H1 (cell line): ENCODE measurements at places on chromosomes 1 and 21. TPM values are rescaled to one million over a fixed set of nuclear protein-coding genes. Genes with fewer than 3 reads are reported as not detected.

Gene RAB3B
- total RNA-seq = 36.8 and 37.3 TPM in 2 replicates

Gene SPATA46
- not detected in 2 replicates for total RNA-seq

DNA sequence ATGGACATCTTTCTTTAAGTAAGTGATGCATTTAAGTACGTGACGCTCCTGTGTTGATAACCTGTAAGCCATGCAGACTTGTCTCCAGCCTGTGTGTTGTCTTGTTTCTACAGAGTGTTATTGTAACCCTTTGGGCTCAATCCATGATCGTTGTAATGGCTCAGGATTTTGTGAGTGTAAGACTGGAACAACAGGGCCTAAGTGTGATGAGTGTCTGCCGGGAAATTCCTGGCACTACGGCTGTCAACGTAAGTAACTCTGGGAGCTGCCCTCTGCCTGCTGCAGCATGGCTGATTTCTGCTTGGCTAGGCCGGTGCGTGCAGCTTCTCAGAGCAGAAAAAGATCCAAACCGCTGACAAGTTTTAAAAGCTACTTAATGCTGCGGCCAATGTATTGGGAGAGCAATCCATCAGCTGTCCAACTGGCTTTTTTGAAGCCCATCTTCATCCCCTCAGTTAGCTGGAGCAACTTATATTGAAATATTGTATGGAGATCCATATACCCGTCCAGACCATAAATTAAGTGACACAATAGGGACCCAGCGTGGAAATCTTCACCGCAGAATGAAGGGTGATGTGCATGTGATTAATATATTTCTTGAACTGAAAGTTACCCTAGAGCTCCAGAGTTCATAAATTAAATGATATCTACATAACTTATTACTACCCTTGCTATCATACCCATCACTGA lies 295.9 kb downstream of the NTNG1 start:
- DNase-seq = no peak

- no peak for DNase-seq
Measured at GRCh38 chr1:30512914-30513265, 210.5 kb downstream of the MATN1 start.

Gene PDPN
- 169 and 182 TPM in 2 replicates for total RNA-seq

Gene NFYC
- 51.1 and 54.1 TPM in 2 replicates for total RNA-seq

Gene ARHGEF19
- 51.9 and 56.4 TPM in 2 replicates for total RNA-seq

Gene UBE2U
- total RNA-seq = not detected in 2 replicates

GRCh38 chr1:1997576-1997975 lies 6.0 kb downstream of the CFAP74 start:
- DNase-seq = no peak

GRCh38 chr21:37744551-37744950 lies 171.7 kb downstream of the KCNJ6 start:
- DNase-seq = no peak

- no peak for DNase-seq
Measured at GRCh38 chr1:159468321-159468720, 28.8 kb downstream of the OR10J1 start.

GRCh38 chr1:233246965-233247364 lies 48.6 kb downstream of the PCNX2 start:
- no peak for DNase-seq

GRCh38 chr1:50275566-50275965 lies 147.7 kb downstream of the DMRTA2 start:
- no peak for DNase-seq

Gene HSD3B2
- total RNA-seq = not detected in 2 replicates

- peak; percentile 25 for DNase-seq
Measured at GRCh38 chr1:91683598-91683951, 182.9 kb downstream of the CDC7 start.

DNA sequence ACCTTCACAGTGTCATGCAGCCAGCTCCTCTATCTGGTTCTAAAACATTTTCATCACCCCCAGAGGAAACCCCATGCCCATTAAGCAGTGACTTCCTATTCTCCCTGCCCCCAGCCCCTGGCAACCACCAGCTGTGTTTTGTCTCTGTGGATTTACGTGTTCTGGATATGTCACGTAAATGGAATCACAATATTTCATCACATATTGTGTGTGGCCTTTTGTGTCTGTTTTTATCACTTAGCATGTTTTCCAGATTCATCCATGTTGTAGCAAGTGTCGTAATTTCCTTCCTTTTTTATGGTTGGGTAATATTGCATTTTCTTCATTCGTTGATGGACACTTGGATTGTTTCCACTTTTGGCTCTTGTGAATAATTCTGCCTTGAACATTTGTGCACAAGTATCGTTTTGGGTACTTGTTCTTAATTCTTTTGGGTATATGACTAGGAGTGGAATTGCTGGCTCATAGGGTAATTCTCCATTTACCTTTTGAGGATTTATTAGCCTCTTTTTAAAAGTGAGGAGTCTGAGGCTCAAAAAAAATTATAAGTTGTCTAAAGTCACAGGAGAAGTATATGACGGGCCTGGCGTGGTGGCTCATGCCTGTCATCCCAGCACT lies 127.0 kb downstream of the MRPS6 start:
- no peak for DNase-seq

DNA sequence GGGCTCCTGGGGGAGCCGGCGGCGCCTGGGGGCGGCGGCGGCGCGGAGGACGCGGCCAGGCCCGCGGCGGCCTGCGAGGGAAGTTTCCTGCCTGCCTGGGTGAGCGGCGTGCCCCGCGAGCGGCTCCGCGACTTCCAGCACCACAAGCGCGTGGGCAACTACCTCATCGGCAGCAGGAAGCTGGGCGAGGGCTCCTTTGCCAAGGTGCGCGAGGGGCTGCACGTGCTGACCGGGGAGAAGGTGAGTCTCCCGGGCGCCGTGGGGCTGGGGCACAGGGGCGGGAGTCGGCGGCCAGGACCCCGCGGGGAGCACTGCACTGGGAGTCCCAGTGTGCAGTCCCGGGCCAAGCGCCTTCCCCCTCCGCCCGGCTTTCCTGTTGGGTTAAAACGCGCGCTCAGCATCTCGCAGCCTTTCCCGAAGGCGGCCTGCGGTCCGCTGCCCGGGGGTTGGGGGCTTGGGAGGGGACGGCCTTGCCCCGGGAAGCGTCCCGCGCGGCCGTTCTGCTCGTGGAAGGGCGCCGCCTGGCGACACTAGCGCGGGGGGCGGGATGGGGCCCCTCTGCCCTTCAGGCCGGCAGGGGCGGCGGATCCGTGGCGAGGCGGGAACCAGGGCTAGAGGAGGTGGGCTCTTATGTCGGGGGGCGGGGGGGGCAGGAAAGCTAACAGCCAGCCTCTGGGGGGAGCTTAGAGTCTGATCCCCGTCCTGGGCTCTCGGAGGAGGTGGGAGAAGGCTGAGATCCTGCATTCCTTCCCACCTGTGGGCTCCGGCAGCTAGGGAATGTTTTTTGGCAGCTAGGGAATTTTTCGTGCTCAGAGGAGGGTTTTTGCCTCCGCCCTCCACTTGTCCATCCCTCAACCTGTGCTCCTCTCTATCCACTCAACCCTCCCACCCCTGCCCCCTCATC lies 1.1 kb downstream of the HUNK start:
- DNase-seq = no peak

Gene MIXL1
- 1.5 and 2.7 TPM in 2 replicates for total RNA-seq

DNA sequence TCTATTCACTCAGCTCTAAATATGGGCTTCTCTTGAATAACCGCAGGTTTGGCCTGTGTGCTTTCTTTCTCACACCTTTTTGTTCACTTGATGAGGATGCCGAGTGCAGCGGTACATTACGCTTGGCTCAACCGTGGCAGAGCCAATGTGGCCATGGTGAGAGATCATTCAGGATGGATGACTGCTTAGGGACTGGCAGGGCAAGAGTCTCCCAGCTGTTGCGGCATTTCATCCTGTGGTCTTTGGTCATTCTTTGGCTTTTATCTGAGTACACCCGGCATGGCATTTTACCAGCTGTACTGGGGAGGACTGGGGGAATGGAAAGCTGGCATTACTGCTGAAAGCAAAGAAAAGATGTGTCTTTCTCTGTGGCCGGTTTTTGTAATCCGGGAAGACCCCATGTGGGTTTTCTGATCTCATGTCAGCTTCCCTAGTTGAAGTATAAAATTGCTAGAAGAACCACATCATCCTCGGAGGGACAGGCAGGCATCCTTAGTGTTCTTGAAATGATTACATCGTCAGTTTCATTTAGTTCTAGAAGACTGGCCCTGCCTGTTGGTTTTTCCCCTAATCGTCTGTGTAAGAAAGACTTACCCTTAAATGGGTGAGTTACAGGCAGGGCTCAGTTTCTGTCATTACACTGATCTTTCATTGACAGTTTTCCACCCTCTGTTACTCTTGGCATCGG lies 15.1 kb downstream of the PCP4 start:
- DNase-seq = no peak

DNA sequence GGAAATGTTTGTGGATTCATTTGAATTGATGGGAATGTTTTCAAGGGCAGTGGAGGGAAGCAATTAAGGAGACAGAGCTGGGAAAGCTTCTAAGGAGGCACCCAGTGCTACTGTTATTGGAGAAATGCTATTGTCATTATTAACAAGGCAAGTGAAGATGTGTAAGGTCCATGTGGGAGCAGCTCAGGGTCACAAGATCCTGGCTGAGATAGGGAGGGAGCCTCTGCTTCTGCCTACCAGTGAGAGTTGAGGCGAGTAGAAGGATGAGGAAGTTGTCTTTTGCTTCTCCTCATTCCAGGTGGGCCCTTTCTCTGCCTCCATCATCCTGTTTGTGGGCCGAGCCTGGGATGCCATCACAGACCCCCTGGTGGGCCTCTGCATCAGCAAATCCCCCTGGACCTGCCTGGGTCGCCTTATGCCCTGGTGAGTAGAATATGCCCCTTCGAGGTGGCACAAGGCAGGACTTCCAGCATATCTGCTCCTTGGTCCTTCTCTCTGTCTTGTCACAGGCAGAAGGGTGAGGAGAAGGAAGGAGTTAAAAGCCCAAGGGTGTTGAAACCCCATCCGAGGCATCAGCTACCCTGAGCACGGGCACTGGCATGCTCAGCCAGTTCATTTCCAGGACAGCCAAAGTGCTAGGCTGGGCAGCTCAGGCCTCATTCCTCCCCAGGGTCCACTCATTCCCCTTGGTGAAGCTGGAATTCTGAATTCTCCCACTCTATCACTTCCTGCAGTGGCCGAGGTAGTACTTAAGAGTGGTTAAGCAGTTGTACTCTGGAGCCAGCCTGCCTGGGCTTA lies 3.7 kb downstream of the MFSD2A start:
- no peak for DNase-seq

DNA sequence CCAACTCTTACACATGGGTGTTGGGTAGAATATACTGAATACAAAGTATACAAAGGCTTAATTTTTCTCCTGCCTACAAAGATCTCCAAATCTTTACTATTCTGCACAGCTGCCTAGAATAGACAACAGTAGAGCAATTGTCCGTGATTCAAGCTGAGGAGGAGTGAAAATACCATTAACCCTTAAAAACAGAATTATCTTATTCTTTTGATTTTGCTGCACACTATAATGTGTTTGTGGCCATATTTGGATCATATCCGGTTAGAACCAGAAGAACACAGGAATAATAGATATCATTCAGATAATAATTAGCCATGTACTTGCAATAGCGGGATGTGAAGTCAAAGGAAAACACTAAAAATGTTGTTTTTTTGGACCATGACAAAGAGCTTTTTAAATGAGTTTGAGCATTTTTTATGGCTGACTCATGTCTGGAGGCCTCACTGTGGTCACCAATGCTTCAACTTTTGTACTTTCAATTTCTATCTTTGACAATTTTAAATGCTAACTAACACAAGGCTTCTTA lies 197.6 kb upstream of the FOXD3 start:
- no peak for DNase-seq

GRCh38 chr1:25195835-25196234 lies 36.5 kb downstream of the SYF2 start:
- no peak for DNase-seq

GRCh38 chr1:113641396-113641795 lies 117.9 kb downstream of the PHTF1 start:
- no peak for DNase-seq

Gene NFIA
- total RNA-seq = 1.8 and 2.3 TPM in 2 replicates

Gene IGSF8
- 69.6 and 71.2 TPM in 2 replicates for total RNA-seq

Gene SEMA4A
- 5.9 and 7.3 TPM in 2 replicates for total RNA-seq

- DNase-seq = no peak
Measured at GRCh38 chr1:5620418-5620817, 371.8 kb downstream of the NPHP4 start.

Gene DPT
- total RNA-seq = not detected in 2 replicates

GRCh38 chr1:89911191-89911991 lies 83.5 kb upstream of the ZNF326 start:
- no peak for DNase-seq

DNA sequence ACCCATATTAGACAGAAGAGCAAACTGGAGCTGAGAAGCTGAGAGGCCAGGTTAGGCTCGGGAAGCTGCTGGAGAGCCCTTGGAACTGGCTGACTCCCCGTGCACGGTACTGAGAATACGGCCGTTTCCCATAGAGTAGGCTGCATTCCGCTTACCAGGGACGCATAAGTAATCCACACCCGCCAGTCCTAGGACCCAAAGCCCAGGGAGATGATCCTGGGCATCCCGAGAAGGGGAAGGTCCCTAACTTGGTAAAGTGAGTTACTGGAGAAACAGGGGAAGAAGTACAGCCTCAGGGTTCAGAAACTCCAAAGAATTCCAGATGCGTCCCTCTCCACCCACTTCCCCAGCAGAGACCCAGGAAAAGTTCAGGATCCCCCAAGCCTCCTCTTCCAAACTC lies 1.3 kb downstream of the LRRC38 start:
- DNase-seq = no peak

Gene LRRC39
- total RNA-seq = 0.38 and 0.39 TPM in 2 replicates

Gene MPL
- total RNA-seq = not detected in 2 replicates
